Stimulated activated CD4-positive, alpha-beta T cell treated with anti-CD3 and anti-CD28 coated beads, Interleukin-15, amount 100 ng/mL, for 1 hour (primary cell): ENCODE measurements at places on chromosomes 12 and 14.

- no peak for DNase-seq
Measured at GRCh38 chr14:78401866-78402265, 231.7 kb downstream of the NRXN3 start.

- peak; percentile 52 for DNase-seq
Measured at GRCh38 chr12:53006810-53007309, 604 bp downstream of the EIF4B start.

DNA sequence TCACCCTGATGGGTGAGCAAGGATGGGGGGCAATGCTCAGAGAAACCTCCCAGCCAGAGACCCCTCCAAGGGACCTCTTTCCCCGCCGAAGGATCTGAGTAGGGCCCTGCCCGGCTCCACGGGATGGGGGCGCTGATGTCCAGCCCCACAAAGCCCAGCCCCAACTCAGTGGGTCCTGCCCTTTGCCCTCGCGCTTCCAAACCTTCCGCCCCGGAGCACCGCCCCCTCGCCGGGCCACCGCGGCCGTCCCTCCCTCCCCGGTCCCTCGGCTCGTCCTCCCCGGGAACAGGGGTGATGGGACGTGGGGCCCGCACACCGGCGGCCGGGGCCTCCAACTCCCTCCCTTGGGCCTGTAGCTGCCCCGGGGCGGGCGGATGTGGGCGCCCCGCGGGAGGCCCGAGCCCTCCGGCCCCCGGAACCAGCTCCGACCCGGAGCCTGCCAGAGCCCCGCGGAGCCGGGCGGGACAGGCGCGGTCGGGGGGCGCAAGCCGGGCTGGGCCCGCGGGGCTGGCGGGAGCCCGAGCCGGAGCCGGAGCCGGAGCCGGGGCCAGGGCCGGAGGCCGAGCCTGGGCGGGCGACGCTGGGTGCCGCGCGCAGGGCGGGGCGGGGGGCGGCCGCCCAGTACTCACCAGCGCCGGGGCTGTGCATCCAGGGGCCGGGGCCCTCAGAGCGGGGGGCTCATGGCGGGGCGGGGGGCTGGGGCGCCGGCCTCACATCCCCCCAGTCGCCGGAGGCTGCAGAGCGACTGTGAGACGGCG lies 386 bp downstream of the HDAC7 start:
- DNase-seq = no peak

DNA sequence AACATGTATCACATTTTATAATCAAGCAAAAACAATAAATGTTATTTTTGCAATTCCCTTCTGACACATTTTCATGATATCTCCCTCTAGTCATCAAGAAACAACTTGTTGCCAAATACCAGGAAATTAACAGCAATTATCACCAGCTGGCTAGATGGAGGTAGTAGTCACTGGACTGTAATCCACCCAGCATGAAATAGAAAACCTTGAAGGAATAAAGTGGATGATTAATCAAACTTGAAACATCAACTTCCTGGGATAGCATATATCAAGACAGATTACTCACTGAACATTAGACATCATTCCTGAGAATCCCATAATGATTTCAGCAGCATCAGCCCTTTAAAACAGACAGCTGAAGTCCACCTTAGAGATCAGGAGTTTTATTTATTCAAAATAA lies 259.0 kb downstream of the CCDC59 start:
- no peak for DNase-seq

GRCh38 chr14:50038398-50039119 lies 77.8 kb downstream of the VCPKMT start:
- peak; percentile 31 for DNase-seq

GRCh38 chr14:25488961-25489360 lies 439.0 kb upstream of the STXBP6 start:
- no peak for DNase-seq

DNA sequence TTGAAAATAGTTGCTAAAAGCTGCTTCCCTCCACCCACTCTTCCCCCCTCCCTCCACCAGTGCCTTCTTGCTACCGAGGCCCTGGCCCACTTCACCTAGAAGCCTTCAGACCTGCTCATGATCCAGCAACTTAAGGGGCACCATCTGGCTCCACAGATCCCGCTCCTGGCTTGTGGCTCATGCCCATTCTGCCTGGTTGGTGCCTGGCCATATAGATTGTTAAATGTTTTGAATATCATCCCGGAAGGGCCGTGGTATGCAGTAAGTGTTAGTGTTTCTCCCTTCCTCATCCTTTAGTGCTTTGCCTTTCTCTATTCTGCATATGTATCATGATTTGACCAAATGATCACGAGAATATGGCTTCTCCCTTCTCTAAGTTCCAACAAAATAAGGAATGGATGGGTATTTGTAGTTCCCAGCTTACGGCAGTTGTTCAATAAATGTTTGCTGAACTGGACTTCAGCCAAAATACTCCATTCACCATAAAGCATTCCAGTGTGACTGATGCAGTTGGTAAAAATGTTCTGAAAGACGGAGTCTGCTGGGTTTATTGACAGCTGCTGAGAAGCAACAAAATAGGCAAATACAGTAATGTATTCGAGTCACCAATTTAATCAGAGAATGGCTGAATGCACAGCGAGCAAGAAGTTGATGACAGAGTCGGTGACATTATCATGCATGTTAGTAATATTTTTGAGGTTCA lies 30.7 kb downstream of the GRIP1 start:
- no peak for DNase-seq

GRCh38 chr14:100386846-100387245 lies 63.7 kb downstream of the SLC25A47 start:
- DNase-seq = no peak

GRCh38 chr12:70584332-70584731 lies 52.9 kb downstream of the PTPRB start:
- DNase-seq = no peak

- DNase-seq = no peak
Measured at GRCh38 chr14:85531587-85532373, 1.8 kb downstream of the FLRT2 start.

DNA sequence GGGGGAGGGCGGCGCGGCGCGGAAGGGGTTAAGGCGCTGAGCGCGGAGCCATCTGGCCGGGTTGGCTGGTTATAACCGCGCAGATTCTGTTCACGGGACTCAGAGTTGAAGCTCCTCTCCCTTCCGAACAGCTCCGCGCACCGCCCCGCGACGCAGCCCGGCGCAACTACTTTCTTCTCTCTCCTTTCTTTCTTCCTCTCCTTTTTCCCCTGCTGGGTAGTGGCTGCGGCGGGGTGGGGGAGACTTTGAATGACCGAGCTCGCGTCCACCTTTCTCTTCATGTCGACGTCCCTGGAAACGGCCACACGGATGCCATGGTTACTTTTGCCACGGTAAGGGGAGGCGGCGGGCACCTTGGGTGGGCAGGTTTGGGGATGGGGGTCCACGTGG lies at the start of gene NTF3:
TSS of gene NTF3 (plus strand) at position 98 of the 390 bp plus-strand sequence. CDS start at position 315, 217 bp downstream.
- no peak for DNase-seq

- DNase-seq = no peak
Measured at GRCh38 chr14:46058964-46059563, 592.5 kb downstream of the RPL10L start.

DNA sequence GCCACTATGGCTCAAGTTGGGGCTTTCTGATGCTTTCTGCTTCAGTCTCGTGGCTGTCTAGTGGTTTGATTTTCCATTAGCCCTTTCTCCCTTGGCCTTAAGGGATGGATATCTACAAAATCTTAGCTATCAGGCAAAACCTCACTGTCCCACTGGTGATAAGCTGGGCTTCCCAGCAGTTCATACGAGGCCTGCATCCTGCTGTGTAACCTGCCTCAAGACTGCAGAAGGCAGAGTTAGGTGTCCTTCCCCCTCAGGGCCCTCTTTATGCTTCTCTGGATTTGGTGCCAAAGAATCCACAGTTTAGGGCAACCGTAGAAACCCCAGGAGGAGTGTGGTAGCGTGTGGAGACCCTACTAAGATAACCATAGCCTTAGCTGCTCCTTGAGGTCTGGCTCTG lies 38.9 kb downstream of the ETV6 start:
- DNase-seq = no peak

DNA sequence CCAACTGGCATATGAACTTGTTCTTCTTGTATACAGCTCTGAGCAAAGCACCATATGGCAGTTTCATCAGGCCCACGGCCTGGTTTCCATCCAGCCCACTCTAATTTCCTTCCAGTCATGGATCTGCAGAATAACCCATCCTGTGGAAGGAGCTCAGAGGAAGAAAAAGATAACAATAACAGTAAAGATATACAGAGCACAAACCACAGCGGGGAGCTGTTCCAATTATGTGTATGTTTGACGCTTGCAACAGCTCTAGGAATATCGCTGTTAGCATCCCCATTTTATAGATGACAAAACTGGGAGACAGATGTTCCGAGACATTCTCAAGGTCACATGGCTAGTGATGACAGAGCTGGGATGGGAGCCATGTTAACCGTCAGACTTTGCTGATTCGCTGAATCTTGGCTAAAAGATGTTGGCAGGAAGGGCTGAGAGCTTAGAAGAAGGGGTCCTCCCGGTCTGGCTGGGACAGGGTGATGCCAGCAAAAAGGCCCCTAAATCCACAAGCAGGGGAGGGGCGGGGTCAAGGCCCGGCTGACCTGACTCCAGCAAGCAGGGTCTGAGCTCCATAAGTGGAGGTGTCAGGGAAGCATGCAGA lies 34.4 kb upstream of the CIPC start:
- DNase-seq = no peak

DNA sequence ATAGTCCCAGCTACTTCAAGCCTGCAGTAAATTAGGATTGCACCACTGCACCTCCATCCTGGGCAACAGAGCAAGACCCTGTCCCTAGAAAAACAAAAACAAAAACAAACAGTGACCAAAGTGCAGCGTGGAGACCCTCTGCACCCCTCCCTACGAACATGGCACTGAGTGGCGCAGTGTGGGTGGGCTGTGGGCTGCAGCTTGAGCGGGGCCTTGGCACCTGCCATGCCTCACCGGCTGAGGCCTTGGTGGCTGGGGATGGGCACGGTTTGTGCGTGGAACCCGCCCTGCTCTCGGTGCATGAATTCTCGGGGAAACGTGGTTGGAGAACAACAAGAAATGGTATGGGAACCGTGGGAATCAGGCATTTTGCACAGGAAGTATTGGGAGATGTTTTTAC lies 60.8 kb downstream of the TNFAIP2 start:
- DNase-seq = no peak

DNA sequence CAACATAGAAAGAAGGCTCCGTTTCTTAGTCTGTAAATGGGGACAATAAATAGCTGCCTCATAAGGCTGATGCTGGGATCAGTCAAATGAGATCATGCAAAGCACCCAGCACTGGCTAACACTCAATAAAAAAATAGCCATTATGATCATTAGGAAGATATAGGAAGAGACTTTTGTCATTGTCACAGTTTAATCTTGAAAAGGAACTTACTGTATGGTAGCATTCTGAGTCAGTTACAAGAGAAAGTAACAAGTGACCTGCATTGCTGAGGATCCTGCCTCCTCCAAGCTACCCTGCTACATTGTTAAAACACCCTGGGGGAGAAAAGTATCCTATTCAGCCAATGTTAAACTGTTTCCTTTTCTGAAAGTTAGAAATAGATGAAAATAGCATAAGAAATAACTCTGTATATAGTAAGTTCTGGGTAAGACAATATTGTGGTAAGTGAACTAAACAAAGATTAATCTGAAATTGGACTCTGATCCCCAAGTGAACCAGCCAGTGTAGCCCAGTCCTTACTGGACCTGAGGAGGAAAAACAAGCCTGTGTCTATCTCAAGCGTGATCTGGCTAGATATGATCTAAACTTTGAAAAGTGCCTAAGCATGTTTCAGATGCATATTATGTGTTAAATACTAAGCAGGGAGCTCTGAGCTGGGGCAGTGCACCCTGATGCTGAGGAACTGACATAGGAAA lies 3.6 kb upstream of the NUDT4 start:
- no peak for DNase-seq

- DNase-seq = no peak
Measured at GRCh38 chr12:1977109-1977508, 27.1 kb downstream of the DCP1B start.

- no peak for DNase-seq
Measured at GRCh38 chr12:99985129-99985570, 414 bp upstream of the ANKS1B start.

DNA sequence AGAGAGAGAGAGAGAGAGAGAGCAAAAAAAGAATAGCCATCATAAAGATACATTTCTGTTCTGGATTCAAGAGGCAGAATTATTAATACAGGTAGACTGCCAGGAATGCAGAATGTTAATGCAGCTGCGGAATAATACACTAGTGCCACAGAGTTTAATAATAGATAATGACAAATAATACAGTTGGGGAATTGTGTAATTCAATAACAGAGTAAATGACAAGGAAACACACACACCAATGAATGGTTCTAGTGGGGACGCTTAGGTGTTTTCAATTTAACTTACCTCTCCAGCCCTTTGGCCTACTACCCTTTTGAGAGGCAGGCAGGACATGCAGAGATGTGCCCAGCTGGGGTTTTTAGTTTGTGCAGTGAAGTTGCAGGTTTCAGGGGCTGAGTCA lies 313.9 kb downstream of the NRXN3 start:
- DNase-seq = no peak

- DNase-seq = no peak
Measured at GRCh38 chr12:124777399-124778372, 86.0 kb downstream of the SCARB1 start.

DNA sequence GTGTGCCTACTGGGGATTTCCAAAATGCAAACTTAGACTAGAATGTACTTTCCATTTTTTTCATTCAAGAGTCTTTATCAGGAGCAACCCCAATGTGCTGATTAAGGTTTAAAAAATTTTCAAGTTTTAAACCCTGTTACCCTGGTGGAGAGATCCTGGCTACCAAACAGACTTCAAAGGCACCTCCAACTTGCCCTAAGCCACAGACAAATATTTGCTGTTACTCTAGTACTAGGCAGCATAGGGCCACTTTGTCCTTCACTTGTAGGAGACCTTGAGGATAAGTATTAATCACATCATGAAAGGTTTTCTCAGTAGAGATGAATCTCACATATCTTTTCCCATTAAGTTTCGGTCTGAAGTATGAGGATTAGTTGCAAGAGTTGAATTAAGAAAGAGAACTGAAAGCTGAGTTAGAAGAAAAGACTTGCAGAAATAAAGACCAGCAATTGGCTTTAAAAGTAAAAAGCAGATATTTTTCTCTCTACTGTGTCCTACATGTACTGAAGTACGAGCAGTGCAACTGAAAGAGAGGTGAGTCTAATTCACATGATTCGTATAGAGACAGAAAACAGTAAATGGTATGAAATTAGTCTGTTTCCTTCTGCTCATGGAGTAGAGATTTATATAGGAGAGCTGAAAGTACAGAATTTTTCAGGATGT lies 28.3 kb downstream of the NTN4 start:
- no peak for DNase-seq

GRCh38 chr14:57865066-57865402 lies 858 bp downstream of the SLC35F4 start:
- DNase-seq = no peak
